ENCODE measurements at places on chromosomes 16 and 17.

DNA sequence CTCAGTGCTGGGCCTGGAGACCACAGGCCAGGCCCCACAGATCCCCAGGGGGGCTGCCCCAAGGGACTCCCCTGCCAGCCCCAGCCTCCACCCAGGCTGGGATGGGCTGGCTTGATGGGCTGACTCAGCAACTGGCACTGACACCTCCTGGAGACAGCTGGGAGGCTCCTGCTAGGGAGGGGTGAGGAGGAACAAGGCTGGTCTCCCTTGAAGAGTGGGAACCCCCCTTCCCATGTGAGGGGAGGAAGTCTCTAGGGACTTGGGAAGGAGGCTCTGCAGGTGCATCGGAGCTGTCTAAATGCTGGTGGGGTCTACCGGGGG, 10.4 kb downstream of the NHERF1 start:
- DNase-seq = no peak

DNA sequence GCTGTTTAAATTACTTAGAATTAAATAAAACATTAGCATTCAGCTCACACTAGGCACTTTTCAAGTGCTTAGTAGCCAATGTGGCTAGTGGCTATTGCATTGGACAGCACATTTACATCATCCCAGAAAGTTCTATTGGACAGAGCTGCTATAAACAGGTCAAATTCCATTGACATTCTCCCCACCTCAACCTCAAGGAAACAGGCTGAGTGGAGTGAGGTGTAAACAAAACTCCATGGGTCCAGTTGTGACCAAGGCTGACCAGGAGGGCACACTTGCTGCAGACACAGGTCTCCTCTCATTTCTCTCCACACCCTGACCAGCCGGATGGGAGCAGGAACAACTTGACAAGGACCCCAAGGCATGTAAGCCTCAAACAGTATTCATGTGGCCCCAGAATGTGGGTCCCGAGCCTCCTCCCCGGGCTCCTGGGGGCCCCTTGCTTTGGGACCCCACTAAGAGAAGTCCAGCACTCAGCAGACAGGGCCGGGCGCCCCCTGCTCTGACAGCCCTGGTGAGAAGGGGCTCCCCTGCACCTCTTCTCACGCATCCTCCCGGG, 488 bp downstream of the C17orf113 start:
- DNase-seq = no peak

DNA sequence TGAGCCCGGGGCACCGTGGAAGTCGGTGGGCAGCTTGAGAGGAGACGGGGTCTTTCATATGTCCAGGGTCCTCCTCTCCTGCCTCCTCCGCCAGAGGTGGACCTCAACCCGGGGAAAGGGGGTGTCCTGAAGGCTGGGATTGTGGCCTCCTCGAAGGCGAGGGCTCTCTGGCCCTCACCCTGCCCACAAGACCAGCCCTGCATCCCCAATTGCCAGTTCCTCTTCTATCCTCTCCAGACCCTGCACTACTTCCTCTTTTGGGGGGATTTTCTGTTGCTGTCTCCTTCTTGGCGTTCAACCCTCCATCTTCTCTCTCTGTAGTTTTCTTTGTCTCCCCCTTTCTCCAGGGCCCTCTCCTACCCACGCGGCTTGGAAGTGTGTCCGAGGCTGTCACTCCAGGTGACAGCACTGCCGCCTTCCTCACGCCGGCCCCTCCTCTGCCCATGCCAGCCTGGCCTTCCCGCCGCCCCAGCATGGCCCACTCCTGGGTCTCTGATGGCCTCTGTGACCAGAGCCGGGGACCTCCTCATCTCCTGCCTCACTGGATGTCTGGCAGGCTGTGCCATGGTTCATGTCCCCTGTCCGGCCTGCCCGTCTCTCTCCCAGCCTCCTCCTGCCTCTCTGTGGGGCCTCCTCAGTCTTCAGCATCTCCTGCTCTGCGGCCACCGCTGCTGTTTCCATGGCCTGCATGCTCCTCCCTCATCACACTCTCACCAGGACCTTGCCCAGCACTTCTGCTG, 2.4 kb upstream of the ITGAX start:
- no peak for DNase-seq

- no peak for DNase-seq
These were observed 380.3 kb downstream of the SNX29 start for GRCh38 chr16:12356632-12357340.

- no peak for DNase-seq
These were observed 153.6 kb downstream of the KATNIP start for GRCh38 chr16:27703545-27703944.

- DNase-seq = no peak
These were observed 4.0 kb upstream of the TIMM22 start for GRCh38 chr17:992933-993332.

DNA sequence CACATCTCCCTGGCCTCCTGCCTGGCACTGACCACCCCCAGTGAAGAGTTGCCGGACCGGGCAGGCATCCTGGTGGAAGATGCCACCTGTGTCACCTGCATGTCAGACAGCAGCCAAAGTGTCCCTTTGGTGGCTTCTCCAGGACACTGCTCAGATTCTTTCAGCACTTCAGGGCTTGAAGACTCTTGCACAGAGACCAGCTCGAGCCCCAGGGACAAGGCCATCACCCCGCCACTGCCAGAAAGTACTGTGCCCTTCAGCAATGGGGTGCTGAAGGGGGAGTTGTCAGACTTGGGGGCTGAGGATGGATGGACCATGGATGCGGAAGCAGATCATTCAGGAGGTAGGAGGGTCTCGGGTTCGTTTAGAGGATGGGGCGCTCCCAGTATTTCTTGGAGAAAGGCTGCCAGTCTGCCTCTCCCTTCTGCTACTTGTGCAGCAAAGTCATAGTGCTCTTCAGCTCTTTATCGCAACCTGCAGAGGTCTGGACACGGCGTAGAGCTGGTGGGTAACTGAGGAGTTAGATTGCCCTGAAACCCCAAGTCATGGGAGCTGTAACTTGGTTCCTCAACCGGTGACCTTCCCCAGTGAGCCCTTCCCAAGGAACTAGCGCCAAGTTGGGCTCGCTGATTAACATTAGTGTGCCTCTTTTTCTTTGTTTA, 21.9 kb downstream of the AKAP1 start:
- DNase-seq = no peak

Measured in NCI-H1048 (cell line).